NAMALWA (cell line): ENCODE measurements at places on chromosomes 6 and 20.
A peak's percentile ranks its signal among the peaks of the same experiment; 100 is the strongest.

DNA sequence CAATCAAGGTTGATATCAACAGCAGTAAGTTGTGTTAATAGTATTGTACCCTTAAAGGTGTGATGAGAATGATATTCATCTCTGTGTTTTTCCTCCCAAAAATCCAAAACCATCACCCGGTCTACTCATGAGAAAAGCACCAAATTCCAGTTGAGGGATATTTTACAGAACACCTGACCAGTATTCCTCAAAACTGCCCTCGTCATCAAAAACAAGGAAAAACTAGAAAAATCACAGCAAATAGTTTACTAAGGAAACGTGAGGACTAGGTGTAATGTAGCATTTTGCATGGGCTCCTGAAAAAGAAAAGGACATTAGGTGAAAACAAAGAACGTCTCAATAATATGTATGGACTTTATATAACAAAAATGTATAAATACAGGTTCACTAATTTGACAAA, 394.4 kb upstream of the NRSN1 start:
- DNase-seq = no peak

GRCh38 chr20:12321736-12322135, 404.0 kb downstream of the BTBD3 start:
- DNase-seq = no peak

- DNase-seq = no peak
Measured at GRCh38 chr6:56435754-56436153, 188.4 kb upstream of the COL21A1 start.

DNA sequence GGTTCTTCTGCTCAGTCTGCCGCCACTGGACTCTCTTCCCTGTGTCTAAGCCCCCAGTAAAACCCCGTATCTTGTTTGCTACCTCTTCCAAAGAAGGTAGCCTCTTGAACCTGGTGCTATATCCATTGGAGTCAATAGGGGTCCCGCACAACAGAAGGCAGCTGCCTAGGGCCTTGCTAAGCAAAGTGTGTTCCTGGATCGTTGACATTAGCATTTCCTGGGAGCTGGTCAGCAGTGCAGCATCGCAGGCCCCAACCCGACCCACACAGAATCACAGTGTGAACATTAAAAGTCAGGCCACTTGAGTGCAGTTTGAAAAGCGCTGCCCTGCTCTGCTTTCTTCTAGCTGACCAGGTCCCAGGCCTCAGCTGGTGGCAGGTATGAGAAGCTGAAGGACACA, 2.9 kb downstream of the ADA start:
- peak; percentile 37 for DNase-seq

DNA sequence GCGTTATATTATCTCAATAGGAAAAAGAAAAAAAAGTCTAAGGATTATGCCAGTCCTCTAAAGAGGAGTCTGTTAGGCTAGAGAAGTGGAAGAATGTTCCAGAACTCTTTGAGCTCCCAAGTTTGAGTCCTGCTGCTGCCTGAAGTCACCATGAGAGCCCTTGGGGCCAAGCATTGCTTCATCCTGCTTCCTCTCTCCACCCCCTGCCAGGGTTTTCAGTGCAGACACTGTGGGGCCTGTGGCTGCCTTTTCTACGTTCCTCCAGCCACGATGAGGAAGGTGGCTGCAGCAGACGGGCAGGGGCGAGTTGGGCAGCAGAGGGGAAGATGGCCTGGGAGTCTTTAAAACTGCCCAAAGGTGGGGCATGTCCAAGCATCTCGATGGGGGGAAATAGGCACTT, 214.4 kb upstream of the KCNG1 start:
- DNase-seq = no peak

GRCh38 chr6:90131125-90131524, 165.5 kb downstream of the BACH2 start:
- DNase-seq = peak; percentile 21

DNA sequence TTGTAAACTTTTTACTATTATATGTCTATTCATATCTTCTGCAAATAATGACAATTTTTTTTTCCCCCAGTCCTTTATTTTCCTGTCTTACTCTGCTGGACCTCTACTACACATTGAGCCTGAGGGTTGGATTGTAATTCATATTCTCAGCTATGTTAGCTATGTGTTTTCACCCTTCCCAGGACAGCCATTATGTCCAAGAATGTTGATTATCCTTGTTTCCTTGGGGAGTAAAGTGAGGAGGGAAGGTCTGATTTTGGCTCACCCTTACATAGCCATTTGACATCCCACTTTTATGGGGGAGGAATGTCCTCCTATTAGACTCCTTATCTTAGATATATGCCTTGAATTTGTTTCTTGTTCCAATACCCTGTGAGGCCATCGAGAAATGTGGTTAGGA, 17.6 kb upstream of the TBC1D32 start:
- no peak for DNase-seq

DNA sequence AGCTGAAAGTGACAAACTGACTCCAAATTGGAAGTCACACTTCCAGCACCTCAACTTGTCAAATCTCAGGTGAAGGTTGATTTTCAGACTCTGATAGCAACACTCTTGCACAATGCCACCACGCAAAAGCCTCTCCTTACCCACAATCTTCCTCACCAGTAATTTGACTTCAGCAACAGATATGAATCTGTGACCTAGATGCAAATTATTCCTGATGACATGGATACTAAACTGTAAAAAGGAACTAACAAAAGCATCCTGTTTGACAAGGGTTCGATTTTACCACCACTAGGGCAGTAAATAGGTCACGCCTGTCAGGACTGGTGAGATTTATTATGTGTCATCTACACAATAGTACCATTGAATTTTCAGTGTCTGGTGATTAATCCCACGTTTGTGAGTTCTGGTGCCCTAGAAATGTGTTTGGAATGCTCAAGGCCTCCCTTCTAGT, 134.4 kb upstream of the COL21A1 start:
- no peak for DNase-seq

- no peak for DNase-seq
Measured at GRCh38 chr6:150030611-150031010, 5.3 kb upstream of the RAET1L start.

- no peak for DNase-seq
Measured at GRCh38 chr6:122620902-122621301, 10.7 kb downstream of the PKIB start.

DNA sequence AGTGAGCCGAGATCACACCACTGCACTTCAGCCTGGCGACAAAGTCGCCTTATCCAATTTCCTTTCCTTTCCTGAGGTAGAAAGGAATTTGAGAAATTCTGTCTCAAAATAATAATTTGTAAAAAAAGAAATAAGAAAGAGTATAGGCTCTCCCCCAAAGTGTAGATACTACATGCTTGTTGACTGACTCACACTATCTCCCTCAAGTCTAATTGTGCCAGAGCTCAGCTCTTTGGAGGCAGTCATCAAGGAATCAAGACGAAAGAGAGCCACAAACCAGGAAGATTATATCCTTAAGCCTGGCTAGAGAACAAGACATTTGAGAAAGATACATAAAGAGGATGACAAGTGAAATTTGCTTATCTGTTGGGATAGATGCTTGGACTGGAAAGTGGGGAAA, 3.7 kb upstream of the FKBPL start:
- DNase-seq = no peak

GRCh38 chr6:159988983-159989454, 20.1 kb downstream of the IGF2R start:
- DNase-seq = no peak

GRCh38 chr20:137668-138490, 4.5 kb upstream of the DEFB126 start:
- DNase-seq = peak; percentile 75

GRCh38 chr6:168097621-168098430, 18.8 kb upstream of the FRMD1 start:
- DNase-seq = no peak

DNA sequence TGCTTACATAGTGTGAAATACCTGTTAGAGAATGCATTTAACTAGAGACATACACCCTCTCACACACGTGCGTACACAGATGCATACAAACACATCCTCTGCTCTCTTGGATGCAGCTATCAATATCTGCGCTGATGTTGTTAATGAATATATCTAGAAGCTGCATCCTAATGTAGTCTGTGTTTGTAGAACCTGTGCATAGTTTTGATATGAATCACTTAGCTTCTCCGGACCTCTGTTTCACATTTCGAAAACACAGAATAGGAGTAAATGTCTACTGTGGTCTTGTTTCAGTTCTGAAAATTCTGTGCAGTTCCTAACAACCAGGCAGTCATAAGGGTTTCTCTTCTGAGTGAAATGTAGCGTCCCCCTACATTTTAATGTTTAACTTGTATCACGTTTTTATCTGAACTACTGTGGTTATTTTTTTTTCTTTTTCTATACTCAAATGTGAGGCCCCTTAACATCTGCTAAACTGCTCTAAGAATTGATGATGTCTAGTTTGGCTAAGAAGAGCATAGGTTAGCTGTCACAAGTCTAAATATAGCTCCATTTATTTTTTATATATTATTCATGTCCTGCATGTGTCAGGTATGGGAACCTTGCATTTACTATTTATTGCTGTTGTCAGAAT, 254.5 kb downstream of the TMEM242 start:
- DNase-seq = no peak

GRCh38 chr20:22389836-22390542, 194.4 kb downstream of the FOXA2 start:
- no peak for DNase-seq

DNA sequence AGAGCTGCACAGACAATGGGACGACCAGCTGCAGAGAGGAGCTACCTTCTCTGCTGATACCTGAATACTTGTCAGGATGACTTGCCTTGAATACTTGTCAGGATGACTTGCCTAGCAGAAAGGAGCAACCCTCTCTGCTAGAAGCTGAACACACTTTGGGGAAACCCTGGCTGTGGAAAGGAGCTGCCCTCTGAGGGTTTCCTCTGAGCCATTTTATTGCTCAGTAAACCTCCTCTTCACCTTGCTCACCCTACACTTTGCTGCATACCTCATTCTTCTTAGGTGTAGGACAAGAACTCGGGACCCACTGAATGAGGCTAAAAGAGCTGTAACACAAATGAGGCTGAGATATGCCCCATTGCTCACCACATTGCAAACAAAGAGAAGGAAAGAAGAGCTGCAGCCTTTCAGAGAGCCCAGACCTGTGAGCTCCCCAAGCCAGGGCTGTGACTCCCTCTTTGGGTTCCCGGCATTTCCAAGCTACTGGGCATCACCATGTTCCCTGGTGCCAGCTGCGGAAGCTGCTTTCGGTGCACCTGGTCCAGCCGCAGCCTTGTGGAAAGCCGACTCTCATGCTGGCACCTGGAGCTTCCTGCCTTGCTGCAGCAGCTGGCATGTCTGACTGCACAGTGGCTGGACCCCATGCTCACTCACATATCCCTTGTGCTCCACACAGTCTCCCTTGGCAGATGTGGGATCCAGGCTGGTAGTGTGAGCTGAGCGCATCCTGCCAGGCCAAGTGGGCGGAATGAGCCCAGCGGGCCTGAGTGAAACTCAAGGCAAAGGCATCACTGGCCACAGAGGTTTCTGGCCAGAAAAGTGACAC, 106.7 kb upstream of the AHI1 start:
- DNase-seq = no peak

DNA sequence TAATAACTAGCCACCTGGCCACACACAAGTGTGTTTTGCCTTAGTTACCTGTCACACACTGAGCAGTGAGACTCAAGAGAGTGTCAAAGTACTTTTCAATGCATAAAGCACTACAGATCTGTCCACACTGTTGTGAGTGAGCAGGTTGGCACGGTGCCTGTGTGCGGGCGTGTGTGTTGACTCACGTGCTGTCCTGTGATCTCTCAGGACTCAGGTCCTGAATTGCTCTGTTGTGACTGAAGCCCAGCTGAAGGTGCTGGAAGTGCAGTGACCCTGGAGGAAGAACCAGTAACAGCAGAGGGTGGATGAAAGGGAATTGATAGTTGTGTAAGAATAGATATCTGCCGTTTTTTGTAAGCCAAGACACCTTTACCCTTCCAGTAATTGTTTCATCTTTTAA, 18.3 kb downstream of the SLC16A10 start:
- no peak for DNase-seq

DNA sequence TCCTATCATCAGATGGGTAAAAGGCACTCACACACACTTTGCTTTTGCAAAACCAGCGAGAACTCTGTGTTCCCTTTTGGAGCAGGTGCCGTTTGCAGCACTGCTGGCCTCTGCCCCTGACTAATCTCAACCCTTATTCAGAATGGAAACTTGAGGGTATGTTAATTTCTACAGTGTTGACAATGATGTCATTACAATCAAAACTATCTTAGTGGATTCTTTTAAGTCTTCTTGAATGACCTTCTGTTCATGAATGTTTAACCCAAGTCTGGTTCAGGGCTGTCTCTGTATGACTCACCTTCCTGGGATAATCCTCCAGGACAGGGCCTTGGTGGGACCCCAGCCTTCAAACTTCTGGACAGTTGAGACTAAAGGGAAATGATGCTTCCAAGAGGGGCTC, 197.9 kb downstream of the CDH4 start:
- DNase-seq = no peak

DNA sequence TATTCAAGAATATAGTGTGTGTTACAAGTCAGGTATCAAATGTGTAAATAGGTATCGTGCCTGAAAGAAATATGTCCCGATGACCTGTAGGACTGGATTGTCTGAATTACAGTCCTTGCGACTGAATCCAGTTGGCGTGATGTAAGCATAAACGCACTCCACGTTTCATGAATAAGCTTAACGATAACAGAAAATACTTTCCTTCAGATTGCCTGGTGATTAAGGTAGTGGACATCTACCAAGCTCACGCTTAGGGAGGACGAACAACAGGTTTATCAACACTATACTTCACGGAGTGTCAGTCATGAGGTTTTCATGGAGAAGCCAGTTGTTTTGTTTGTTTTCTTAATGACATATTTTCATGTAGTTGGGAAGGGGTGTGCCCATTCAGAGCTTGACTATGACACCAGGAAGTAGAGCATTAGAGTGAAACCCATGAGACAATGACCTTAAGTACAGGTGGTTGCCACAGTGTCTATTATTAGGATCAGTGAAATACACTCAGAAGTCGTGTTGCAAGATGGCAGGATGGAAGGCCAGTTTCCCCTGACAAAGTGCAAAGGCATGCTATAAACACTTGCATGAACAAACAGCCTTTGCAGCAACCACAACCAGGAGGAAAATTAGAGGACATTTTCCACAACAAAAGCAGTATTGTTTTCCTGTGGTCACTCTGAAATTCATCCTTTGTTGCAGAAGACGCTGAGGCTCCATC, 305.8 kb upstream of the PRDM1 start:
- DNase-seq = no peak

DNA sequence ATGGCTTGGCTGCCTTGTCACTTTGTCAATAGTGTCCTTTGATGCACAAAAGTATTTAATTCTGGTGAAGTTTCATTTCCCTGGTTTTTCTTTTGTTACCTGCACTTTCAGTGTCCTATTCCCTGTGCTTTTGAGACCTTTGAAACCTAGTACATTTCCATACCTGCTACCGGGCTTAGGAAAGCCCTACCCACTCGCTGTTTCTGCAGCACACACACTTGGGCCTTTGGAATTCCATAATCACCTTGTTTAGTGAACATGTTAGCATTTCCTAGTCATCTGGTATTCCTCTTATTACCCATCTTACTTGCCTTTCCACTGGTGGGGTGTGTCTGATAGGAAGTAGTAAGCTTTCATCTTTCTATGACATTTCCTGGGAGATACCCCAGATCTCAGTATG, 19.3 kb upstream of the SYNDIG1 start:
- DNase-seq = no peak

DNA sequence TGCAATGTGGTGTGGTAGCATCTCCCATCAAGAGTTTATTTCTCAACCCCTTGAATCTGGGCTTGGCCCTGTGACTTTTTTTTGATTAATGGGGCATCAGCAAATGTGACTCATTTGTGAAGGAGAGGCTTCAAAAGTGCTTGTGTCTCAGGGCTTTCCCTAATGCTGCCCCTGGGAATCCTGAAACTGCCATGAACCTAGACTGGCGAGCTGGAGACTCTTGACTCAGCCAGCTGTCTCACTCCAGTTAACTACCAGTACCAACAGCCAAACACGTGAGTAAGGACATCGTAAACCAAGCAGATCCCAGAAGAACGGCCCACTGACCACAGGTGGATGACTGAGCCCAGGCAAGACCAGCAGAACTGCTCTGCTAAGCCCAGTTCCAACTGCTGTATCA, 72.8 kb upstream of the ADTRP start:
- DNase-seq = no peak
